K562 (cell line): ENCODE measurements at places on chromosomes 5 and 9. TPM values are rescaled to one million over a fixed set of nuclear protein-coding genes. Genes with fewer than 3 reads are reported as not detected.

Gene SLC6A7
- total RNA-seq: not detected in 2 replicates

Gene RNF180
- total RNA-seq: not detected in 2 replicates

Gene IL31RA
- total RNA-seq: not detected in 2 replicates

DNA sequence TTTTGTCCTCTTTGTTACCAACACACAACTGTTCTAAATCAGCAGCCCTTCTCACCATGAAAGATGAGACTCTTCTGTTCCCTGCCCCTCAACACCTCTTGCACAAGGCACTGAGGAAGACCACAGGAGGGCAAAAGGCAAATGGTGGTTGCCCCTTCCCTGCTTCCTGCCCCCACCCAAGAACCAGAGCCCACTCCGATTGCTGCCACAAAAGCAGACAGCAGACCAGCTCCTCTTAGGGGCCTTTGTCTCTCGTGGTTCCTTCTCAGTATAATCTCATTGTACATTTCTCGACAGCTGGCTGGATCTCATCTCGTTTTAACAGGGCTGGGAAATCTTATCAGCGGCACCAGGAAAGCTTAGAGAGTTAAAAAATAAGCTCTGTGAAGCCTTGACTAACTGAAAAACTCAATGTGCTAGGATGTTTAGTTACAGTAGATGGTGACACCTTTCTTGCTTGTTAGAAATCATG lies 1.1 kb downstream of the MVB12B start:
- peaks cover 10% of the 10 kb centered on the region for H3K27me3 ChIP-seq
- H3K4me3 ChIP-seq: no peak overlapping the region
- no peak overlapping the region for H3K27ac ChIP-seq
- peaks cover 10% of the 10 kb centered on the region for H3K4me1 ChIP-seq
- no peaks in the 10 kb centered on the region for H3K36me3 ChIP-seq

Gene BARHL1
- not detected in 2 replicates for total RNA-seq

DNA sequence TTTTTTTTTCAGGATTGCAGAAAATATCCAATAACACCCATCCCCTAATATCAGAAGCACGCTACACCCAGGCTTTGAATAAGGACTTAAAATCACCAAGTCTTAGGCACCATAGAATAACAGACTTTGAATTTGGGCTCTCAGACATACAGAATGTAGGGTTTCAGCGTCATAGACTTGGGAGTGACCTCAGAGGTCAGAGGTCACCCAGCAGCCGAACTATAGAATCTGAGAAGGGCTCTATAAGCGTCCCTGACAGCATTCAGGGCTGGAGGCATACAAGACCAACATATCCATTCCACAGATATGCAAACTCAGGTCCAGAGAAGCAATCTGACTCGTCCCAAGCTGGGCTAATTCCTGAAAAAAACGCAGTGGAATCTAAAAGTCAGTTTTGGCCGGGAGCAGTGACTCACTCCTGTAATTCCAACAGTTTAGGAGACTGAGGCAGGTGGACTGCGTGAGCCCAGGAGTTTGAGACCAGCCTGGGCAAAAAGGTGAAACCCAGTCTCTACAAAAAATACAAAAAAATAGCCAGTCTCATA lies 34.7 kb downstream of the SLC6A7 start:
- peaks cover 13% of the 10 kb centered on the region for H3K27me3 ChIP-seq
- no peaks in the 10 kb centered on the region for H3K4me1 ChIP-seq
- DNase-seq: peak; percentile 63
- H3K4me3 ChIP-seq: no peak overlapping the region

DNA sequence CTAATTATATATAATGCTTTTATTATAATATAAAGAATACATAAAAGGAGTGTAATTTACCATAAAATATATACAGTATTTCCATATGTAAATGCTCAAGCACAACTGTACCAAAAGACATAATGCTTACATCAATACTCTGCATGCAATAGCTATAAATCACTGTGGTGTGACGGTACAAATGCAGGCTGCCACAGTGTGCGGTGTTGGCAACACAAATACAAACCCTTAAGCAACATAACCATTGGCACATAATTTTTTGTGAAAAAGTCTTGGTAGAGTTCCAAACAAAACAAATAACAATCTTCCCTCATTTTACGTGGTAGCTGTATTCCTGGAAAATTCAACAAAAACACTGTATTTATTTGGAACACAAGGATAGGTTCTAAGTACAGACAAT lies 1.9 kb upstream of the SHISAL2B start:
- H3K27ac ChIP-seq: no peak overlapping the region
- peaks cover 17% of the 10 kb centered on the region for H3K27me3 ChIP-seq
- H3K36me3 ChIP-seq: no peaks in the 10 kb centered on the region
- no peak for DNase-seq
- peaks cover 10% of the 10 kb centered on the region for H3K4me1 ChIP-seq

- H3K4me3 ChIP-seq: peak overlapping the region; percentile 39
- peak; percentile 95 for DNase-seq
- peaks cover under 1% of the 10 kb centered on the region; the same call in 1 of the 3 replicates for H3K36me3 ChIP-seq
- no peaks in the 10 kb centered on the region for H3K27me3 ChIP-seq
Measured at GRCh38 chr9:136799854-136800657, 3.9 kb downstream of the CCDC183 start.

GRCh38 chr5:112641515-112642110 lies 96.1 kb upstream of the APC start:
- H3K36me3 ChIP-seq: no peaks in the 10 kb centered on the region
- no peak overlapping the region for H3K27ac ChIP-seq
- no peak for DNase-seq

DNA sequence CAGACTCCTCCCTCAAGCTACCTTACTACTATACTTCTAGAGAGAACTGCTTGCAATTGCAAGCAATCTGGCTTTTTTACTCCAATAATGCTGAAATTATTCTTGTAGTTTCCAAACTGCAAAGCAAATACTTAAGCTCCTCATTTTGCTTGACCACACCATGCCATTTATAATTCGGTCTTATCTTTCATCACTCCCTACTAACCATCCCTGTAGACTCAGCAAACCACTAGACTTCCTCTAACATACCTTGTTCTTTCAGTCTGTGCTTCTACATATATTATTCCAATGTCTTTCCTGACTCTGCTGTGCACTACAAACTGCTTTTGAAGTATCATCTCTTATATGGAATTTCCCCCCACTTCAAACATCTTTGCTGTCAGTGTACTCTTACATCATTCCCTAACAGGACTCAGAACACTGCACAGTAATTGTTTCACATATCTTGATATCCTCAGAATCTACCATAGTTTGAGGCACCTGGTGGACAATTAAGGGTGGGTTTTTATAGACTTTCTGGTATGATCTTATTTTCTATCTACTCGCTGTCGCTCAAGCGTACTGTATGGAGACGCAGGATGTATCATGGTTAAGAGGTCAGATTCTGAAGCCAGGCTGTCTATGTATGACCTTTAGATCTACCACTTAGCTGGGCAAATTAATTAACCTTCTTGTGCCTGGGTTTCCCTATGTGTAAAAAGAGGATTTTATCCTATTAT lies 2.8 kb downstream of the IL6ST start:
- peaks cover 7% of the 10 kb centered on the region; the same call in 1 of the 2 replicates for H3K4me1 ChIP-seq
- no peak overlapping the region for H3K27ac ChIP-seq
- peaks cover under 1% of the 10 kb centered on the region; the same call in 1 of the 3 replicates for H3K36me3 ChIP-seq
- H3K4me3 ChIP-seq: no peak overlapping the region
- H3K27me3 ChIP-seq: no peaks in the 10 kb centered on the region

GRCh38 chr9:132541870-132542830 lies 40.3 kb upstream of the BARHL1 start:
- no peak overlapping the region for H3K27ac ChIP-seq
- no peaks in the 10 kb centered on the region for H3K36me3 ChIP-seq
- H3K27me3 ChIP-seq: peaks cover 93% of the 10 kb centered on the region
- no peak overlapping the region for H3K4me3 ChIP-seq

Gene TPRN
- total RNA-seq: 30.3 and 31.9 TPM in 2 replicates

Gene C5orf46
- total RNA-seq: not detected in 2 replicates

Gene PCDHGC3
- 0.07 and 0.20 TPM in 2 replicates for total RNA-seq

Gene F2R
- total RNA-seq: 14.7 and 15.3 TPM in 2 replicates

Gene IL5
- total RNA-seq: not detected in 2 replicates

DNA sequence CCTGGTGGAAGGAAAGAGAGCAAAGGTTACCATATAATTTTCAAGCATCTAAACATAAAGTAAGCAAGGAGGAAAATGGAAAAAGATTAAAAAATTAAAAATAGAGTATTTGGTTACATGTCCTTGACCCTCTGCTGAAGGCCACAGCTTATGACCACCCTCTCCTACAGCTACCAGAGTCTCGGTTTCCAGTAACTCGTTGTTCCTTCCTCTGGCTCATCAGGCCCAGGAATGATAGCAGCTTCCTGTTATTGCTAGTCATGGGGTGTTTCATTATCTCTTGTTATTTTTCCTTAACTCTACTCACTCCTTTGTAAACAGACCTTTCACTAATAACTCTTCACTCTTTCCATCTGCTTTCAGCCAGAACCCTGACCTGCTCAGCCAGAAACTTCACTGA lies 102.2 kb downstream of the YTHDC2 start:
- H3K27me3 ChIP-seq: no peaks in the 10 kb centered on the region
- H3K36me3 ChIP-seq: no peaks in the 10 kb centered on the region
- DNase-seq: no peak
- no peak overlapping the region for H3K4me3 ChIP-seq
- no peak overlapping the region for H3K27ac ChIP-seq

DNA sequence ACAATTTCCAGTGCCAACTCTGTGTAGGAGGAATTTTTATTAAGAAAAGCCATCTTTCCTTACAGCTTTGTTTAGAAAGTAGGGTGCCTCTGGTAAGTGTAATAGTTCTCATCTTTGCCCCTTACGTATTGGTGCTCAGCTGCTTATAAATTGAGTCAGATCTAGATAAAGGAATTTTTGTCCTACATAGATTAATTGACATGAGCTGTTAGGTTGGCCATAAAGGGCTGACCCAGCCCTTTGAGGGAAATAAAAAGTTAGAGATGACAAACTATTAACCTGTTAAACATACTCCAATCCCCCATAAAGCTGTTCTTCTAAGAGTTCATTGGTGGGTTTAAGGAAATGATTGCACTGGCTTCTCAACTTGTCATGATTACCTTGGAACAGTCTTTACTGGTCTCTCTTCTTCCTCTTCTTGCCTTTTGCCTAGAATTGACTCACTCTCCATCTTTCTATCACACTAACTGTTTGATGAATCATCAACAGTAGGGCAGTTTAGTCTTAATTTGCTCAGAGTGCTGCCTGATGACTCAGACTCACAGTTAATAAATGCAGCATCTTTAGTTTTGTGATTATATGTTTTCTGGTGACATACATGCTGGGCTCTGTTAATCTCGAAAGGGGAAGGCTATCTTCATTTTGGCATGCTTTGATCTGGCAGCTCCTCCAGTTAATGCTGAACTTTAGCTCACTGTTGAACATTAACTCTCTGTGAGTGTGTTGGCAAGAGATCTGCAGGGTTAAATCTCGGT lies 51.7 kb downstream of the ARHGAP26 start:
- no peaks in the 10 kb centered on the region for H3K4me1 ChIP-seq
- no peak overlapping the region for H3K27ac ChIP-seq
- H3K27me3 ChIP-seq: no peaks in the 10 kb centered on the region
- no peak overlapping the region for H3K4me3 ChIP-seq

DNA sequence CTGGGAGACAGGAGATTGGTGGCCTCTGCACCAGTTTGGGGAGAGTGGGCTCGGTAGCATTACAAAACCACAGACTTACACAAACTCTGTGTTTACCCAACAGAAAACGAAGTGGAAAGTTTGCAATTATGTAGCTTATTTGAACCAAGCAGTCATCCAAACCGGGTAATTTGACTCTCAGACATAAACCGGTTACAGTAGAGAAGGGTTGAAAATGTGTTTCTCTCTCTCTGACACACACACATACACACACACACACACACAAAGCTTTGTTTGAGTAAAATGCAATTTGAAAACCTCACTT lies 97.1 kb upstream of the ZNF608 start:
- H3K36me3 ChIP-seq: no peaks in the 10 kb centered on the region
- no peak overlapping the region for H3K4me3 ChIP-seq
- H3K27me3 ChIP-seq: no peaks in the 10 kb centered on the region
- no peaks in the 10 kb centered on the region; the same call in 2 of the 3 replicates for H3K4me1 ChIP-seq
- no peak overlapping the region for H3K27ac ChIP-seq
- DNase-seq: no peak

- H3K4me1 ChIP-seq: no peaks in the 10 kb centered on the region
- H3K4me3 ChIP-seq: no peak overlapping the region
- no peaks in the 10 kb centered on the region for H3K27me3 ChIP-seq
- DNase-seq: no peak
Measured at GRCh38 chr9:31112491-31112890, 1272.0 kb upstream of the ACO1 start.

DNA sequence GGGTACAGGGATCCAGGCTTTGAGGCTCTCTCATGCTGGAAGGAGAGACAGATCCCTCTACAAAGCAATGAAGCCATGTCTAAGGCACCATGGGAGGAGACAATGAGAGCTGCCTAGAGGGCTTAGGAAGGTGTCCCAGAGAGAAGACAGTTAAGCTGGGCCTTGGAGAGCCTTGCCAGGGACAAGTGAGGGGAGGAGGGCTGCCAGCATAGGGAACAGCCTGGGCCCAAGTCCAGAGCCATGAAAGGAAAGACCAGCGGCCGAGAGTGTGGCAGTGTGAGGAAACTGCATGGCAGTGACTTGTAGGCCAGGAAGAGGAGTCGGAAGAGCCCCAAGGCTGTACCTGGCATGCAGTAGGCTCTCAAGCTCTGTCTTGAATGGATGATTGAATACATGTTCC lies 88.5 kb downstream of the PSD2 start:
- H3K36me3 ChIP-seq: no peaks in the 10 kb centered on the region
- peaks cover 12% of the 10 kb centered on the region for H3K4me1 ChIP-seq
- no peak overlapping the region for H3K27ac ChIP-seq
- no peak overlapping the region for H3K4me3 ChIP-seq
- no peak for DNase-seq

Gene HAVCR1
- not detected in 2 replicates for total RNA-seq
